ENCODE measurements at places on chromosomes 2 and 18.

GRCh38 chr2:109128048-109128615 is 873 bp upstream of the SH3RF3 start:
- peak; percentile 21 for DNase-seq

DNA sequence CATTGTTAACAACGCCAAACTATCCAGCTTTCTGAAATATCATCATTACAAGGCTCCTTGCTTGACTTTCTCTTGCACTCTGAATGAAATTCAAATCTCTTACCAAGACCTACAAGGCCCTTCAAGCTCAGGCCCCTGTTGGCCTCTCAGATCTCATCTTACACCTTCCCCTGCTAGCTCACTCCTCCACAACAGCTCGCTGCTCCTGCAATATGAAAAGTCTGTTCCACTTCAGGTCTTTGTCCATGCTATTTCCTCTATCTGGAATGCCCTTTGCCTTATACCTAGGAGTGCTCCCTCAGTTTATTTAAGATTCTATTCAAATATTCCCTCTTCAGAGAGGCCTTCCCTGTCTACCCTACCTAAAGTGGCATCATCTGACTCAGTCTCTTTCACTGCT is 91.7 kb downstream of the SESTD1 start:
- no peak for DNase-seq

GRCh38 chr2:50368361-50368760 is 663.6 kb downstream of the NRXN1 start:
- no peak for DNase-seq

DNA sequence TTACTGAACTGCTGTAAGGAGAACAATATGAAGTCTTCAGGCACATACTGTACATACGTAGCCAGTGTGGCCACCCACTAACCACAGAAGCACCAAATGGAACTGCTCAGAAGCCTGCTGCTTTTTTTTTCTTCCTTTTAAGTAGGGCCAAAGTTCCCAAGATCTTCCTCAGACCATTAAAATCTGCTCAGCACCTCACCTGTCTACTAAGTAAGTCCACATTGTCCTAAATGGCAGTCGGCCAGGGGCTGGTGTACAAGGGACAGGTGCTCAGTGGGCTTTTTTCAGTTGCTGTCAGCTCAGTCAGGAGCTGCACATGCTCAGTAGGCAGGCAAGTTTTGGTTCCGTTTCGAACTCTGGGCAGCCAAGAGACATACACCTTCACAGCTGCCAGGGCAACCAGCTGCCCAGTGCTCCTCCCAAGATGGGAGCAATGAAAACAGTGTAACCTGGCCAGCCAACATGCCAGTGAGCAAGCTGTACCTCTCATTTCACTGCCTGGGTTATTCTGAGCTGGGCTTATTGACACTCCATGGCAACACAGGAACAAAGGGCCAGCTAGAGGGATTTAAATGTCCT is 86.1 kb downstream of the ACVR1 start:
- peak; percentile 18 for DNase-seq

DNA sequence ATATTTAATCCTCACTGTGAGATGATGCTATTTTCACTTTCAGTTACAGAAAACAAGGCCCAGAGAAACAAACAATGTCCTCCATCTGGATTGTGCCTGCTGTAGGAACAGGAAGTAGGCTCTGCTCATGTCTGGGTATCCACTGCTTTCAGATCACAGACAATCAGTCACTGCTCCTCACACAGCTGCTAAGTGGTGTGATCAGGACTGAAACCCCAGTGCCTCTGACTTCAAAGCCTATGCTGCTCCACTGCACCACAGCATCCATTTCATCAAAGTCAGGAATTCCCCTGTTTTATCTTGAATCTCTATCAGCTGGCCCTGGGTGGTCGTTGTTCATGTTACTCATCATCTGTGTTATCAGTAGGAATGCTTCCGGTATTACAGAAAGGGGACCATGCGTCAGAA is 303.8 kb upstream of the TRIB2 start:
- DNase-seq = no peak

DNA sequence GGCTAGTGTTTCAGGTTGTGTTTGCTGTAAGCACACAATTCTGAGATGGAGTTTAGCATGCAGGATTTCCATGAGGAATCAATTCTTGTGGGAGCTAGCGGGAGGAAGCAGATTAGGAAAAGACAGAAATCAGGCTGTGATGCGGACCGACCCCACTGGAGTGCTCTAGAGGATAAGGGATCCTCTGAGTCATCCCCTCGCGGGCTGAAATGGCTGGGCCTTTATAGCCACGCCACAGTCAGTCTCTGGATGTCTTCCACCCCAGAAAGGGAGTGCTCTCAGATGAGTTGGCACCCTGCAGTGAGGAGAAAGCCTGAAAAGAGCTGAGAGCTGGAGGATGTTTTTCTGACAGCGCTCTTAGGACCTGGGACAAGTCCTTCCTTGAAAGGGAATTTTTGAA is 102.4 kb downstream of the GALNT3 start:
- DNase-seq = no peak

Measured in cerebellum (tissue), 4 donors.